ENCODE measurements at places on chromosomes 4 and X.

- no peak for DNase-seq
Observed at GRCh38 chr4:112855058-112855457, 194.4 kb upstream of the ANK2 start.

- DNase-seq, result no peak
Observed at GRCh38 chr4:15938182-15938581, 358 bp downstream of the FGFBP1 start.

GRCh38 chr4:1171311-1172227 lies 814 bp downstream of the SPON2 start:
- DNase-seq, result no peak

GRCh38 chr4:124708517-124709300 lies 3.8 kb downstream of the ANKRD50 start:
- no peak for DNase-seq

Measured in HS-27A (cell line).